ENCODE measurements at places on chromosomes 5 and 9.

DNA sequence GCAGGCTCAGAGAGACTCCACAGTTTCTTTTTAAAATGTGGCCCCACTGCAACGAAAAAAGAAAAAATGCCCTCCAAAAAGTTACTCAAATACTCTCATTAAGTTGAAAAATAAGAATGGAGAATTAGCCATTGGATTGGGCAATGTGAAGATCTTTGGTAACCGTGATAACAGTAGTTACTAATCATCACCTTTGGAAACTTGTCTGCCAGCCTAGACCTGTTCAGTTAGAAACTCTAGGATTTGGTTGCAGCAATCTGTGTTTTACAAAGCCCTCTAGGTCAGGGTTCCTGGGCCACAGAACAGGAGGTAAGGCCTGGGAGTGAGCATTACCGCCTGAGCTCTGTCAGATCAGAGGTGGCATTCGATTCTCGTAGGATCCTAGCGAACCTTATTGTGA lies 34.2 kb downstream of the VPS13A start:
- DNase-seq, result no peak

- DNase-seq, result no peak
These were observed 498.6 kb downstream of the HINT1 start for GRCh38 chr5:130666462-130666861.

DNA sequence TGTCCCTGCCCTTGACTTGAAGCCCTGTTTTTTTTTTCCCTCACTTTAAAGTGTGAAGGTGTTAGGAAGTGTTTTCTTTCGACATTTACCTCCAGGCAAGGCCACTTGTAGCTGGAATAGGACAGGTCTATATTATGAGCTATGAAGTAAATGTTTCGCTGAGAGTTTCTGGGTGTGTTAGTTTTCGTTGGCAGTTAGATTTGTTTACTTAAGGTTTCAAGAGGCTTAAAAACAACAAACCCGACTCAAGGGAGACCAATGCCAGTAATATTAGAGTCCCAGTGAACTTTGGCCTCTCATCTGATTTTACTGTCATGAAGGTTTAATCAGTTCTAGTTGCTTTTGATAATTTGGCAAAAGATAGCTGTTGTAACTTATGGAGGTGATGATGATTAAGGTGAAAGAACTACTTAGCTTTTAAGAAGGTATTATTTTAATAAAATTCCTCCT lies 25.2 kb downstream of the OCLN start:
- no peak for DNase-seq

- DNase-seq, result no peak
These were observed 1.7 kb downstream of the DBN1 start for GRCh38 chr5:177471610-177472356.

GRCh38 chr5:84299959-84300358 lies 84.7 kb downstream of the EDIL3 start:
- no peak for DNase-seq

GRCh38 chr9:16405421-16405820 lies 465.0 kb downstream of the BNC2 start:
- no peak for DNase-seq

DNA sequence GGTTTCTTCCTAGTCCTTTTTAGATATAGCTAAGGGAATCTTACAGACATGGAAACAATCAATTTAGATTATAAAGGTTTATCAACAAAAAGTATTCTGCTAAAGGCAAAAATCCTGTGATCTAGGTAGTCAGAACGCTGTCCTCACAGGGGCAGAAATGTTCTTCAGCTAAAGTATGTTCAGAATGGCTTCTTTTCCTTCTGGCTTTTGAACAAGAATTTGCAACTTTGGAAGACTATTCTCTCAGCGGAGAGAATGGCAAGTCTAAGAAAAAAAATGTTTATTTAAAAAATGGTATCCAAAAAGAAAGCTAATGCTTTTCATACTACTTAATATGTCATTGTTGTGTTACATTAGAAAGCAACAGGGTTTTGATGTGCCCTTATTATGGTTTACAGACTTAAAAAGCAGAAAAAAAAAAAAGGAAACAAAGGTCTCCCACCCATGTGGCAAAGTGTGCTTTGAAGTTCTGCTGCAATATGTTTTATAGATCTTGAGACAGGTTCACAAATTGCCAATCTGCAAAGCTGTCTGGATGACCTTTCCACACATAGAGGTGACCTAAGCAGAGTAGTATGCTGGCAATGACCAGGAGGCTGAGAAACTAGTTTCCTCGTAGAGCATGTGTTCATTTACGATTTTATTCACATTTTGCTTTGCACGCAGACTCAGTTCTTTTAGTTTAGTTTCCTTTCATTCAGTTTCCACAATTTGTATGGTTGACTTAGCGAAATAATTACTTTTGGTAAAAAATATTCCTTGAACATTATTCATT lies 45.1 kb upstream of the PJA2 start:
- DNase-seq, result no peak

- DNase-seq, result no peak
These were observed 90.9 kb upstream of the SLCO6A1 start for GRCh38 chr5:102589661-102590060.

GRCh38 chr5:62431735-62432620 lies 19.4 kb downstream of the IPO11 start:
- no peak for DNase-seq

DNA sequence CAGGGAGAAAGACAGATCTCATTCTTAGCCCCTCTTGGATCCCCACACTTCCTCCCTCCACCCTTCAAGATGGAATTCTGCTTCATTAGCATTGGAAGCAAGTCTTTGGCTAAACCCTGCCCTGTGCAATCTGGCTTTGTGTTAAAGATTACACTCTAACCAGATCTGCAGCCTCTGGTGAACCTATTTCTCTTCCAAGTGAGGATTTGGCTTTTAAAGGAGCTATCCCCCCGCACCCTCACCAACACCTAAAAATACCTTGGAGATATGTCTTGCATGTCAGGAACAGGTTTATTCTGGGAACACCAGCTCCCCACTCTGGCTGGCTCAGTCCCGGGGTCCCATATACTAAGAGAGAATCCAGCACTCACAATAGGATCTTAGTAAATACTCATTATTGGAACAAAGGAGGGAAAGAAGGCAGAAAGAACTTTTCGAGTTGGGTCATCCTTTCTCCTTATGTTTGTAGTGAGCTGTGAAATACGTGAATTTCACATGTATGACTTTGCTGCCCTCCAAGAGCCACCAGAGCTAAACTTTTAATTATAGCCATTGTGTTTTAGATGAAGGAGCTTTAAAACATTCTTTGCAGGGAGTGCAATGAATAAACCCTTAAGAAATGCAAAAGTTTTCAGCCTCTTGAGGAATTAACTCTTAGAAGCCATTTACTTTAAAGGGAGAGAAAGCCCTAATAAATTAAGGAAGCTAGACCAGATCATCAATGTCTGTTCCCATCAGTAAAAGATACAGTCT lies 53.7 kb upstream of the HRH2 start:
- DNase-seq, result no peak

DNA sequence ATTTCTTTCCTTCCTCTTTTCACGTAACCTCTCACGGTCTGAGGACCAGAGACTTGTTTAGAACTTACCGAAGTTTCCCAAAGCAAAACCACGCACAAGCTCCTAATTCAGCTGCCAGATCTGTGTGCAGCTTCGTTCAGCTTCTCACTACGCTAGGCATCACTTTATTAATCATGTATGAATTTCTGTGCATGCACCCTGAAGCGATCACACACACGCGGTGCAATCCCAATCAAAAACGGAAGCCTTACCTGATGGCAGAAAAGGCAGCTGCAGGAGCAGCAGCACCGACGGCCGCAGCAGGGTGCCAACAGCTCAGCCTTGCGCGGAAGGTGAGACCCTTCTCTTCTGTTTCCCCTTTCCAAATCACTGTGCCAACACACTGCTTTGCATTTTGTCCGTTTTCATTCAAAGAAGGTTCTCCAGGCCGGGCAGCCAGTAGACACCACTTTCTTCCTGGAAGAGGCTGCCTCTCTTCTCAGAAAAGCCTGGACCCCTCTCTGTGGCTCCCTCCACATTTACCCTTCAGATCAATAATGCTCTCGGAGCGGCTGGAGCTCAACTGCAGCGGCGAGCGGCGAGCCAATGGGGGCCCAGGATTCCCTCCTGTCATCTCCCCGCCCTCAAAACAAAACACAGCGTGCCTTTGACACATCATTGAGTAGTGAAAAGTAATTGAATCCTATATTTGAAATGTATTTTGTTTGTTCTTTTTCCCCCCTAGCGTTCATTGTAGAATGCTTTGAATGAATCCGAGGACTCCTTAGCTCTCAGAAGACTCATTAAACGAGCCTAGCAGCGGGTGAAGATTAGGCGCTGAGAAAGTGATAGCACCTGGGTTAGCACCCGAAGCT lies at the start of gene CDH12:
TSS of gene CDH12 (minus strand) at position 538 of the 854 bp plus-strand sequence.
- no peak for DNase-seq

- no peak for DNase-seq
These were observed 52.7 kb upstream of the TJP2 start for GRCh38 chr9:69121155-69122081.

GRCh38 chr9:134223591-134224122 lies 59.3 kb upstream of the RNU6ATAC start:
- DNase-seq, result no peak

- DNase-seq, result no peak
These were observed 191.5 kb upstream of the GNA14 start for GRCh38 chr9:77839459-77840140.

DNA sequence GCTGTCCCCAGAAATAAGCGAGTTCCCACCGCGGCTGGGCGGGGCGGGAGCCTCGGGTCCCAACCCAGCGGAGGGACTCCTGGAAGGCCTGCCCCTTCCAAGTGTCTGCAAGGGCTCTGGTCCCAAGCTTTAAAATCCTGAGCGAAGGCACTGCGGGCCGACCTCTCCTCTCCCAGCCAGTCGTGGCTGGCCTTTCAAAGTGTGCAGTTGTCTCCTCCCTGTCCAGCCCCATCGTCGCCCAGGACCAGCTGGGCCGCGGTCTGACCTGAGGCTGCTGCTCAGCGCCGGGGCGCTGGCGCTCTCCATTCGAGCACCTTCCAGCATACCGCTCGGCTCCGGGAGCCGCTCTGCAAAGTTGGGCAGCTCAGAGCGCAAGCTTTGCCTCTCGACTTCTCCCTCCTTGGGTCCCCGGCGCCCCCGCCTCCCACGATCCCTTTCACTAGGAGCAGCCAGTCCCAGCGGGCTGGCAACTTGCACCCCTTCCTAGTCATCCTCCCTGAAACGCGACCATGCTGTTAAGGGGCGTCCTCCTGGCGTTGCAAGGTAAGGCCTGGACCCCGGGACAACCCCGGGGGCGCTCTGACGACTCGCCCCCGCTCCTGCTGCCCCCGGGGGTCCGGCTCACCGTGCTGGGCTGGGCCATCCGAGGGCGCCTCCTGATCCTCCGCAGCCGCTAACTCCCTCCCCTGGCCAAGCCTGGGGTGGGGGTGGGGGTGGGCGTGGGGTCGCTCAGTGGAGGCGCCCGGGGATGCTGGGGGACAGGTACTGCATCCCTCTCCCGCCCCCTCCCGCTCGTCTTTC lies at the start of gene MAMDC2:
TSS of gene MAMDC2 (plus strand) at position 160 of the 801 bp plus-strand sequence. CDS start at position 510, 350 bp downstream.
- no peak for DNase-seq

- DNase-seq, result no peak
These were observed 411.4 kb downstream of the KCTD16 start for GRCh38 chr5:144582066-144582465.

- DNase-seq, result no peak
These were observed 362.8 kb downstream of the ISL1 start for GRCh38 chr5:51746023-51746422.

- DNase-seq, result no peak
These were observed 224.4 kb downstream of the EBF1 start for GRCh38 chr5:158875272-158875679.

DNA sequence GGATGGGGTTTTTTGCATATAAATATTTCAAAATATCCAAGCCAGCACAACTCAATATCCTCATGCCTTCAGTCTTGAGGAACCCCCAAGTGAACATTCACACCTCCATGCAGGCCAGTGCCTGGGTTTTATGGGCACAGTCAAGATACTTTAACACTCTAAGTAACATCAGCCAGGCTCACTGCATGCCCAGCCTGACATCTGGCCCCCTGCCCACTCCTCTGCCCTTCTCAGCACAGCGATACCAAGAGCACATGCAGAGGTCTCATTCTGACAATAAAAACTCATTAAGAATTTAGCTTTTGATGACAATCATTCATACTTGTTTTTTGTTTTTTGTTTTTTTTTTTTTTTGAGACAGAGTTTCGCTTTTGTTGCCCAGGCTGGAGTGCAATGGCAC lies 250.0 kb downstream of the CWC27 start:
- DNase-seq, result no peak

DNA sequence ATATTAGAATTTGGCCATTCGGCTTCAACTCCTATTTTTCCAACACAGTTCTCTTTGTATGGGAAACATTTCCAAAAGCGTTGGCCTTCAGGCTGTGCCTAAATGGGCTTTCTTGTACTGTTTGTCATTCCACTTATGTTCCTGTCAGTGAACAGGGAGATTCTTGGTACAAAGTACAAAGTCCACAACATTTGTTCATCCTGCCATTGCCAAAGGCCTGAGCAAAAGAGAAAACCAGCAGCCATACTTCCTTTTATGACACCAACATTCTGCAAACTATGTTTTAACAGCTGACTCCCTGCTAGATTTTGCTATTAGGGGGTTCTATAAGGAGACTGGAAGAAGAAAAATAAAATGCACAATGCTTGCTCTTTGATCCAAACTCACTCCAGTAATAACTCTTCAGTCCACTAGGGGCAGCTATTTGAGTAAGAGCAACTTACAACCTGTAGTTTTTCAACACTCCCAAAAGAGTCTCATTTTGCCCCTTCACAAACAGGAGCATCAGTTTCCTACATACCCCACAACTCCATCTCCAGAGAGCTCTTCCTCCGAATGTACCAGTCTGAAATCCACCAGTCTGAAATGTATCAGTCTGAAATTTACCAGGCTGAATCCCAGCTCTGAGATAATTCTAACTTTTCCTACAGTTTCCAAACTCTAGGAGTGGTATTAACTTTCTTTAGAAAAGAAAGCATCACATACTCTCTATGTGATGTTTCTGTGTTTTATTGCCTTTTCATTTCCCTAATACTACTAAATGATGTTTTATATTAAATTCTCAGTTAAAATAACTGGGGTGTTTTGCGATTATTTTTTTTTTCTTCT lies 693.8 kb downstream of the DNAH5 start:
- DNase-seq, result no peak

GRCh38 chr9:124621371-124622328 lies 114.5 kb upstream of the NR5A1 start:
- no peak for DNase-seq

- DNase-seq, result no peak
These were observed 31.4 kb downstream of the RXRA start for GRCh38 chr9:134357631-134358025.

DNA sequence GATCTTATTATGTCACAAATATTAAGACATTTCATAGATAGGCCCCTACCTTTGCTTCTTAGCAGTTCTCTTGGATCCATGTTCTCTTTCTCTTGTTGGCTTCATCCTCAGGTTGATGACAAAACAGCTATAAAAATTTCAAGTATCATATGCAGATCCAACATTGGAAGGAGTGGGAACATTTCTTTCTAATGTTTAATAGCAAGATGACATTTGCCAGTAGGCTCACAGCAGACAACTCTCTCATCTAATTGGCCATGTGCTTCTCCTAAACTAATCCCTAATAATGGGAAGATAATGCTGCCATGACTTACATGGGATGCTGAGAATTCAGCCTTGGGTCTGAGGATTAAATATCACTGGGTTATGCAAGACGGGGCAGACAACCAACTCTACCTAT lies 485.5 kb upstream of the SEMA6A start:
- no peak for DNase-seq

Measured in cortex of kidney (tissue), 1 donor.